Effector memory CD8-positive, alpha-beta T cell (primary cell): ENCODE measurements at places on chromosomes 16 and 17.

- no peak overlapping the region for H3K4me3 ChIP-seq
- no peaks in the 10 kb centered on the region for H3K36me3 ChIP-seq
- H3K27ac ChIP-seq, result no peak overlapping the region
- H3K4me1 ChIP-seq, result no peaks in the 10 kb centered on the region
Observed at GRCh38 chr16:73396556-73396955, 348.6 kb upstream of the ZFHX3 start.

GRCh38 chr16:29675811-29676643, 3.0 kb upstream of the QPRT start:
- no peak overlapping the region for H3K4me3 ChIP-seq
- peak overlapping the region; percentile 29 for H3K27ac ChIP-seq
- H3K36me3 ChIP-seq, result peaks cover 17% of the 10 kb centered on the region
- peaks cover 20% of the 10 kb centered on the region for H3K4me1 ChIP-seq
- no peaks in the 10 kb centered on the region for H3K27me3 ChIP-seq

DNA sequence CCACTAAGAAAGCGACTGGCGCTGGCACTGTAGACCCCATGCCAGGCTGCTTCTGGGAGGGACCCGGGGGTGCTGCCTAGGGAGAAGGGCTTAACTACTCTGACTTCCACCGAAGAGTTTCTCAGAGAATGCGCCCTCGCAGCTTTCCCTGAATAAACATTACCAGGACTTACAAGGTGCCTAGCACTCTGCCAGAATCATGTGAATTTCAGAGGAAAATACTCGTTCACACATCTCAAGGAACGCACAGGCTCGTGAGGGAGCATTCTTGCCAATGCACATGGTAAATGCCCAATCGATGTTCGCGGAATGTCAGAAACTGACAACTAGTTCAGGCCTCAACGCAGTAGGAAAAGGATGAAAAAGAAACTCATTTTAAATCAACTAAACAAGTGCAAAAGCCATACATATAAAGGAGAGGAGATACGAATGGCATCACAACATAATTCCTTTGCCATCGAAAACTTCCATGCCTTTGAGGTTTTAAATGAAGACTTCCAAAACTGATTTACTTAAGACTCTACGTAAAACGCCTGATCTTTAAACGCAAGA, 999 bp downstream of the CMC2 start:
- no peaks in the 10 kb centered on the region for H3K27me3 ChIP-seq
- peak overlapping the region; percentile 99 for H3K27ac ChIP-seq
- peaks cover 47% of the 10 kb centered on the region for H3K4me1 ChIP-seq

- DNase-seq, result no peak
- no peak overlapping the region for H3K27ac ChIP-seq
- H3K4me1 ChIP-seq, result peaks cover 5% of the 10 kb centered on the region
- H3K27me3 ChIP-seq, result peaks cover 38% of the 10 kb centered on the region
- H3K36me3 ChIP-seq, result no peaks in the 10 kb centered on the region
Observed at GRCh38 chr17:80539022-80539641, 5.5 kb upstream of the RPTOR start.

GRCh38 chr16:47037746-47038458, 64.4 kb upstream of the DNAJA2 start:
- H3K4me1 ChIP-seq, result peaks cover 6% of the 10 kb centered on the region
- H3K36me3 ChIP-seq, result peaks cover 3% of the 10 kb centered on the region
- peak; percentile 89 for DNase-seq
- no peaks in the 10 kb centered on the region for H3K27me3 ChIP-seq
- H3K4me3 ChIP-seq, result peak overlapping the region; percentile 83
